Stimulated activated CD4-positive, alpha-beta T cell treated with anti-CD3 and anti-CD28 coated beads, TNF-alpha, amount 100 ng/mL, for 1 hour (primary cell): ENCODE measurements at places on chromosomes 5 and 9.

GRCh38 chr9:74205056-74205455 is 292.1 kb upstream of the RORB start:
- no peak for DNase-seq

GRCh38 chr9:75190762-75191161 is 102.4 kb downstream of the OSTF1 start:
- no peak for DNase-seq

DNA sequence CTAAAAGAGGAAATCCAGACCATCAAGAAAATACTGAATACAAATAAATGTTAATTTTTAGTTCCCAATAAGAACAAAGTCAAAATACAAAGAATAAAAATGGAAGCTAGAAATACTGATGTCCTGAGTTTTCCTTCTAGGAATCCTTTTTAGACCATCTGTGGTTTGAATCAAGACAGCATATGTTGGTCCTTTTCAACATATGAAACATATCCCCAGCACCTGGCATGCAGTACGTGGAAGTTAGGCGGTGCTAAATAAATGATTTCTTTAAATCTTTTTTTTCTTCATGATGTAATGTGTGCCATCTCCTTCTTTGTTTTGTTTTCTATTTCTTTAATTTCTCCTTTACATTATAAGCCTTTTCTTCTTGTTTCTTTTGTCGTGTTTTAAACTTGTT is 34.0 kb downstream of the KIAA1958 start:
- no peak for DNase-seq

DNA sequence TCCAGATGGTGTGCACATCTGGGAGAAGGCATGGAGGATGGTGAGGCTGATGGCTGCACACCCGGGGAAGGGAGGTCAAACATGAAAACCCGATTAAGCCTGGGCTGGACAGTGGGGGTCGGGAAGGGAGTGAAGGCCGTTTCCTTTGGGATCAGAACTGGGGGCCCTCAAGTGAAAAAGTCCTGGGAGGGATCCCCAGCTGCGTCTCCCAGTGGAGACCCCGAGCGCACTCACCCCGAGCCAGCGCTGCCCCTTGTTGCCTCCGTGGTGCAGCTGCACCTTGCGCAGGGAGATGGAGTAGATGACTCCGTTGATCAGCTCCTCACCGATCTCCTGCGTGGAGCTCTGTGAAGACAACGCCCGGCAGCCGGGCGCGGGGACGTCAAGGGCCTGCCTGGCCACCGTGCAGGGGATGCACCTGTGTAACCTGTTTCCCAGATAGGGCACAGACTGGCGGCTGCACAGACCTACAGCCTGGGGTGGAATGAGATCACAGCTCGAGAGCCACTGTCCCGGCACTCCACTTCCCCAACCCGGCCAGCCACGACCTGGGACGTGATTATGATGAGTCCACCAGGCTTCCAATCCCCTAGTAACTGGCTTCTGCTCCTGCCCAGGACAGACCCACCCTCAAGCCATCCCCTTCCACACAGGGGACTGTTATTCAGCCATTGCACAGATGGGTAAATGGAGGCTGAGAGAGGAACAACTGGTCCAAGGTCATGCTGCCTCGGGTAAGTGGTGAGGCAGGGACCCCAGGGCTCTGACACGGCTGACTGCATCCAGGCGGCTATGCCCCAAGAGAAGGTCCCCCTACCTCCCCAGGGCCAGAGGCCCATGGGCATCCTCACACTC is 9.0 kb downstream of the RALGDS start:
- DNase-seq, result no peak
